ENCODE measurements at places on chromosomes 11 and 22.

DNA sequence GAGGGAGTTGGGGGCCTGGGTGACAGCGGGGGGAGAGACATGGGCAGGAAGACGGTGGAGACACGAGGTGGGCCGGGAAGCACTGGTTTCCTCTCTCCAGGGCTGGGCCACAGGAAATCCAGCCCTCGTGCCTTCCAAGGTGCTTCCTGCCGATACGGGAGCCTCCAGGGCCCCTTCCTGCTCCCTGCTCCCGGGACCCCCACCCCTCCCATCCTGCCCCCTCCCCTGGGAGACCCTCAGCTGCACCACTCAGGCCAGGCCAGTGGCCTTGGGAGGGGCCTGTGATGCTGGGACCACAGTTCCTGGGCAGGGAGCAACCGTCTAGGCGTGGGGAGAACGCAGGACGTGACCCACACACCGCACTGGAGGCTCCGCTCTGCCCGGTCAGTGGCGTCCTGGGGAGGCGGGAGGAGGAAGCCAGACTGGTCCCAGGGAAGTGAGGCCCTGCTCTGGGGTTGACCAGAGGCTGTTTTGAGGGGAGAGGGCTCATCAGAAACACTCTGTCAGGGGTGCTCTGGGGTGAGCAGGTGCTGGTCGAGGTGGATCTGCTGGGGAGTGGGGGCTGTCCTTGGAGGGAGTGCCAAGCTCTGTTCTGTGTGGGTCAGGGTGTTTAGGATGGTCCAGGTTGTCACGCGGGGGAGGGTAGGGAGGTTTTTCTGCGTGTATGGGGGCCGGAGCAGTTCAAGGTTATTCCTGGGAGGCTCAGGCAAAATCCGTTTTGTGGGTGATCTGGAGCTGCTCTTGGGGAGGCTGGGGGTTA lies at the start of gene SHANK3:
TSS of gene SHANK3 (plus strand) at position 353 of the 760 bp plus-strand sequence.
- no peak for DNase-seq
- no peak within 1 kb of the TSS for H3K27ac ChIP-seq
- H3K4me3 ChIP-seq: no peak within 1 kb of the TSS
- H3K4me1 ChIP-seq: peaks cover 12% of the 10 kb centered on the region
- no peaks in the 10 kb centered on the region for H3K36me3 ChIP-seq

DNA sequence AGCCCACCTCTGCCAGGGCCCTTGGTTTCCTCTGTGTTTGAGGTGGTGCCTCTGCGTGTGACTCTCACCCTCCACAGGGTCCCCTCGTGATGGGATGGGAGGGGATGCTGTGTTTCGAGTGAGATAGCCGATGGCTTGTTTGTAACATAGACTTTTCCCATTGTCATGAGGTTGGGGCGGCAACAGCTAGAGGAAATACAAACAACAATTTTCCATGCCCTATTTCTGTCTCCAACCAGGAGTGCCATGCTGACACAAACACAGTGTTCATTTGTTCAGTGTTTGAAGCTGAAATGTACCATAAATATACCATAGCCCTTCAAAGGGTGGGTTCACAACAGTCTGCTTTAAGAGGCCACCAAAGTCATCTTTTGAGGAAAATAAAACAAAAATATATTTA lies 19.5 kb upstream of the NAV2 start:
- no peaks in the 10 kb centered on the region for H3K27me3 ChIP-seq
- H3K4me1 ChIP-seq: no peaks in the 10 kb centered on the region

GRCh38 chr22:36593215-36593614 lies 64.2 kb upstream of the EIF3D start:
- no peaks in the 10 kb centered on the region for H3K4me1 ChIP-seq
- H3K27me3 ChIP-seq: peaks cover 7% of the 10 kb centered on the region
- DNase-seq: no peak
- no peak overlapping the region for H3K27ac ChIP-seq

- H3K27ac ChIP-seq: no peak overlapping the region
- DNase-seq: no peak
- H3K36me3 ChIP-seq: no peaks in the 10 kb centered on the region
- H3K27me3 ChIP-seq: no peaks in the 10 kb centered on the region
These were observed 6.9 kb upstream of the RAD9A start for GRCh38 chr11:67384851-67385366.

- H3K4me3 ChIP-seq: no peak overlapping the region
- H3K36me3 ChIP-seq: no peaks in the 10 kb centered on the region
- H3K27ac ChIP-seq: no peak overlapping the region
- H3K4me1 ChIP-seq: peaks cover 18% of the 10 kb centered on the region
- peaks cover 18% of the 10 kb centered on the region for H3K27me3 ChIP-seq
- DNase-seq: no peak
These were observed 3.6 kb downstream of the CLTCL1 start for GRCh38 chr22:19287889-19288288.
